Stimulated activated effector memory CD8-positive, alpha-beta T cell treated with anti-CD3 and anti-CD28 coated beads, Interleukin-12 subunit alpha, Interleukin-12 subunit beta, amount 100 ng/mL, for 72 hours (primary cell): ENCODE measurements at places on chromosomes 2 and 18.

DNA sequence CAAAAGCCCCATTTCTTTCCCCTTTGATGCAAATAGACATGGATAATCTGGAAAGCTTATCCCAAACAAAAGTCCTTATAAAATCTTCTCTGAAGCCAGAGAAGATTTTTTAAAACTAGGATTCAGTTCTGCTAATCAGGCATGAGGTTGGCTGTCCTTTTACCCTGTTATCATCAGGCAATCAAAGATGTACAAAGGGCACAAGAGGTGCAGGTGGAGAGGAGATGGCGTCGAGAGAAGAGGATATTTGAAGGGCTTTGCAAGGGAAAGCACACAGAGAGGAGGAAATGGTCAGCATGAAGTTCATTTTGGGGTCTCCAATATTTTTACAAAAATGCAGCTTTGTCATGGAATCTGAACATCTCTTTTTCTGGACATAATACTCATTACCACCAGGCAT is 88.5 kb downstream of the KLF7 start:
- DNase-seq: no peak

DNA sequence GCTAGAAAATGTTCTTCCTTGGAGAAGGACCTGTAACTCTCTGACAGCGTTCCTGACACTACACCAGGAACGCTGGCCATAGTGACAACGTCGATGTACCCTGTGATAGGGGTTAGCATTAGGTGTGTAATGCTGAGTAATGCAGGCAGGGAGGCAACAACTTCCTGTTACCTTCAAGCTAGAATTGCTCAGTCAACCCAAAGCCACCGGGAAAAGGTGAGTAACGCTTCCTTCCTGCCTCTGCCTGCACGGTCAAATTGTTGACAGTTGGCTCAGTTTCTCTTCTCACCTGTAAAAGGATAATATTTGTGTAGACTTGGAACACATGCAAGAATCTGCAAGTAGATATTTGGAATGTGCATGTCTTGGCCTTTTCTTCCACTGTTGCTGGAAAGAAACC is 12.7 kb downstream of the FAM110C start:
- DNase-seq: no peak

GRCh38 chr2:60973705-60974104 is 43.8 kb upstream of the PEX13 start:
- no peak for DNase-seq

DNA sequence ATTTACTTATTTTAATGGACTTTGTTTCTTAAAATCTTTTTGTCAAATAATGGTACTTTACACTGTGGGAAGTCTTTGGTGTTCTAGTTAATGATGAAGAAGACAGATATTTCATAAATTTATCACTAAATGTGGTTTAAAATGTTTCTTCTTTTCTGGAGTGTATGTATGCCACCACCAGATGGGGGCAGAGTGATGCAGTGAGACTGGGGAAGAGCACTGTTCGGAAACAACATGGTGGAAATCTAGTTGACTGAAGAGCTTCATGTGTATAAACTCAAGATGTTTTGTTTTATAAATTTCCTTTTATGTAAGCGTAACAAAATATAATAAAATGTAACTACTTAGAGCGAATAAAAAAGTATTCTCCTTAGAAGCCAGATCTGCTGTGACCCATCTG is 195.1 kb downstream of the KCNE4 start:
- DNase-seq: no peak

GRCh38 chr18:48572402-48573126 is 33.7 kb downstream of the CTIF start:
- DNase-seq: no peak

- no peak for DNase-seq
Observed at GRCh38 chr2:107730898-107731297, 95.8 kb upstream of the RGPD4 start.

DNA sequence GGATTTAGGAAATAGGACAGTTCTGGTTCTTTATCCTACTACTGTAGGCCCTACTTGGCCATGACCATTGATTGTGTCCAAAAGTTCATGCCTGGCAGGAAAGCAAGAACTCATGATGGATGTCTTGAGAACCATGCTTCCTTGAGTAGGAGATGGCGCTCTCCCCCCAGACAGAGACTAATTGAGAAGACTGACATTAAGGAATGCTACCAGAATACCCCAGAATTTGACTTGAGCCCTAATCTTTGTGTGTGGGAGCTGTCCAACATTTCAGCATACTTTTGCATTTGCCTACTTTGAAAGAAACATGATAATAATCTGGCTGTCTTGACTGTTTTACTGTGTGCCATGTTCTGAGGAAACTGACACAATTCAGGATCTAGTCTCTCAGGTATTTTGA is 23.3 kb downstream of the MAPRE3 start:
- no peak for DNase-seq

DNA sequence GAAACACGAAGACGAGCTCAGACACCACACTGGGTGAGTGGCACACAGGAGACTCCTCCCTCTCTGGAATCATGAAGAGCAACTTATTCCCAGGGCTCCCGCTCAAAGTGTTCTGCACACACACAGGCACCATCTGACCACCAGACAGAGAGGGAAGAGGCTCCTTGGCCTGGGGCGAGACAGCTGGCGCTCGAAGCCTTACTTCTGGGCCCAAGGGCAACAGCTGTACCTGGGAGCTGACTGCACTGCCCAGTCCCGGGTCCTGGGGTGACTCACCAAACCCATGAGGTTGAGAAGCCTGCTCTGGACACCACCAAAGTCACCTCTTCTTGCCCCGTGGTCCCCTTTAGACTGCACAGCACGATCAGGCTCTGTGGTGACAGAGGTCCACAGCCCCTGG is 42.4 kb downstream of the ADCY3 start:
- no peak for DNase-seq

DNA sequence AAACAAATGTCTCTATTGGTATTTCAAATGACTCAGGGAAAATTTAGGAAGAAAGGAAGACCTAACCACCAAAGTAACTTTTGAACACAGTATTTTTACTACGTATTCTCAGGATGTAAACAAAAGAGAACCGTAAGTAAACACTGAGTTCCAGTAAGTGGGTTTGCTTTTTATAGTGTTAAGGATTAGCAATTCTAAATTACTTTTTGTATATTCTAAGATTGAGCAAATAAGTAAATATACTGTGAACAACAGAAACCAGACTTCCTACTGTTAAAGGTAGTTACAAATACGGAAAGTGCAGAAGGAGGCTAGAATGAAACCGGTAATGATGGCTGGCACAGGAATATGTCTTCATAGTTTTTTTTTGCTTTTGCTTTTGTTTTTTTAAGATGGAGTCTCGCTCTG is 31.5 kb downstream of the SESTD1 start:
- no peak for DNase-seq

- DNase-seq: peak; percentile 50
Observed at GRCh38 chr2:44844651-44845270, 96.7 kb upstream of the SIX3 start.

- DNase-seq: no peak
Observed at GRCh38 chr2:44537264-44537663, 175.5 kb downstream of the CAMKMT start.

DNA sequence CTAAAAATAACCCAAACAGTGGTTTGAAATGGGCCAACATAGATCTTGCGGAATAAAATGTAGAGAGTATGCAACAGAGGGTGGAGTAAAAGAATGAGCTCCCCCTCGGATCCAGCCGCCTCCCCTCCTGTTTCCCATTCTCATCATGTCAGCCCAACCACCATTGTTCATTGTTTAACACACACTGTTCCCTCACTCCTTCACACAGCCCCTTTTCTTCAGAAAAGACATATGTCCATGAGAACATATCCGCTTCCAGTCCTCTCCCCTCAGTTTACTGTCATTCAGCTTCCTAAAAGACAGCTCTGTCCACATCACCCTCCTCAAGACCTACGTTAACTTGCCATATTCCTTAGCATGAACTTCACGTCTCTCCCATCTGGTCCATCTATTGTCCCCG is 62.9 kb upstream of the SERTAD2 start:
- DNase-seq: no peak

DNA sequence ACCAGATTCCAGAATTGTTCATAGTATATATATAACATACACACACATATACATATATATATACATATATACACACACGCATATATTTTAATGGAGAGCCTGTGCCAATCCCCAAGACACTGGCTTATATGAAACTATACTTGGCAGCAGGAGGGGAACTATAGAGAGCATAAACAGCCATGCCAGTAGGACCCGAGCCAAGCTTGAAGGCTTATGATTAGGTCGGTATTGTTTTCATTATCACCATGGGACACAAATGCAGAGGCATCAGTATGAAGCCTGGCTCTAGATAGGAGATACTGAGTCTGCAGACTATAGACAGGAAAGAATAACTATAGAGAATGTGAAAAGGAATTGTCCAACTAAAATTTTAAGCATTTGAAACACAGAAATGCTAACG is 181.2 kb downstream of the VWC2L start:
- no peak for DNase-seq

- DNase-seq: no peak
Observed at GRCh38 chr2:85772019-85772745, 18.4 kb downstream of the ATOH8 start.

GRCh38 chr2:196591621-196592022 is 47.9 kb upstream of the CCDC150 start:
- no peak for DNase-seq

DNA sequence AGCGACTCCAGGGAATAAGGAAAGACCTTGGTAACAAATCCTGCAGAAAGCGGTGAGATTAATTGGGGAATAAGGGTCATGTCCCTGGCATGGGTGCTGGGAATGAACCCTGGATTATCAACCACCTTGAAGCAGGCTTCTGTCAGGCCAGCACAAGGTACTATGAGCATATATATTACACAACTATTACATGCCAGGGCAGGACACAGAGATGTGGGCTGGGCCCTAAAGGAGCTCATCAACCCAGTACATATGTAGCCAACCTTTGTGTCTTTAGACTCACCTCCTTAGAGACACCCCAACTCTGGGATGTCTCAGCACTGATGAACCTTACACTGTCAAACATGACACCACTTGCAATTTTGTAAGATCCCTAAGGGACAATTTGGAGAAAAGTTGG is 3.4 kb downstream of the SFXN5 start:
- no peak for DNase-seq

DNA sequence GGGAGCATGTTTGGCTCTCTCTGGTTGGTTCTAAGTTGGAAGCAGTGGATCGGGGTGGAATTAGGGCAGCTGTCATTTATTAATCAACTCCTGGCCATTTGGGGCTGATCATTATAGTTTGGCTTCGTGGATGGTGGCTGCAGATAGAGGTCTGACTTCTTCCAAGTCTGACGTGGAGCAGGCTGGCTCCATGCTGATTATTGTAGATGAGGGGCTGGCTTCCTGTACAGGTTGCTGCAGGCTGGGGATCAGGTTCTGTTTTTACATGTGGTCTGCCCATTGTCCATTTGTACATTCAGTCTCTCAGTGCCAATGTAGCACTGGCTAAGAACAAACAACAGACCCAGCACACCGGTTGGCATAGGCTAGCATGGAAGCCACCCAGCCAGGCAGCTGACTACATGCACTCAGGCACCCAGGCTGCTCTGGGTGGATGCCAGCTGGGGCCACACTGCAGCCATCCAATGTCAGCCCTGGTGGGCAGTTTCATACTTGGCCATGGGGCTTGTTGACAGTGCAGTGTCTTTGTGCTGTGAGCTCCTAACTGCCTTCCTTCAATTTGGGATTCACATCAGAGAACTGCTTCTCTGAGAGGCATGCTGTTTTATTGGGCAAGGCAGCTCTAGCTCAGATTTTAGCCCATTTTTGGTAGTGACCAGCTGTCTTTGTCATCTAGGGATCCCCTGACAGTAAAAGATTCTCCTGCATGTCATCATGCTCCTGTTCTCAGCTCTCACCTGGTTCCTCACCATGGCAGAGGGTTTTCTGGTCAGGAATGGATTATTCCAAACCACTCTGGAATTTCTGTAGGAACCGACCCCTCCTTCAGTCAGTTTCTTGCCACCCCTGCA is 25.4 kb downstream of the NPAS2 start:
- no peak for DNase-seq

GRCh38 chr2:136006658-136007057 is 21.2 kb upstream of the DARS1 start:
- no peak for DNase-seq

DNA sequence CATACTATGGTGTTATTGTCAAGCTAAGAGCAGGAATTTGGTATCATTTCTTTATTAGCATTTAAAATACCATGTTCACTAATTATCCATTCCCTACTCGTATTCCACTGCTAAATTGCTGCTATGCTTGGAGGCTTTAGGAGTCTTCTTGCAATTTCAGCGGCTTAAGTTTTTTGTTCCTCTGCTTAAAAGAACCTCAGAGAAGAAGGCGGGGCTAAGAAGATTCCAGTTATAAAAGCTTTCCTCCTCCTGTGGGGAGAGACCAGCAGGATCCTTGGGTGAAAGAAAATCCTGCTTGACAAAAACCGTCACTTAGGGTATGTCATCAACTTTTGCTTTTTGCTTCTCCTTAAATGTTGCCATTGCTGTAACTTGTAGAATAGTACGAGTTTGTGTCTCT is at the start of gene TRPM8:
Gene TRPM8 (plus strand): TSS at position 258 of the 400 bp plus-strand sequence. CDS start 9,165 bp downstream, outside the sequence.
- DNase-seq: no peak

DNA sequence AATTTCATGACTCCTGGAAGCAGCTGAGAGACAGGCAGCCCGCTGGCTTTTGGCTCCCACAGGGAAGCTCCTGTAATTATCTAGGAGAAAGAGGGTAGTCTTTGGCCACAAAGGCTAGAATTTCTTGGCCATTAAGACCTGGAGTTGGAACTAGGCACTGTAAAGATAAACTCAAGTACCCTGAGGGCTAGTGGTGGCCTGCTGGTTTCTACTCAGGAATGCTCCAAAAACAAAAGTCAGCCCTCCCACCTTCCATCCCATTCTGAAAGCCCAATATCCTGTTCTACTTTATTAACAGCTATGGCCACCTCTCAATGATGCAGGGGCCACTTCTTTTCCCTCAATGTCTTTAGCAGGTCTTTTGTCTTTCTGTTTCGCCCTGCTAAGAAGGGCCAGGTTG is 34.0 kb upstream of the CYP26B1 start:
- DNase-seq: no peak

DNA sequence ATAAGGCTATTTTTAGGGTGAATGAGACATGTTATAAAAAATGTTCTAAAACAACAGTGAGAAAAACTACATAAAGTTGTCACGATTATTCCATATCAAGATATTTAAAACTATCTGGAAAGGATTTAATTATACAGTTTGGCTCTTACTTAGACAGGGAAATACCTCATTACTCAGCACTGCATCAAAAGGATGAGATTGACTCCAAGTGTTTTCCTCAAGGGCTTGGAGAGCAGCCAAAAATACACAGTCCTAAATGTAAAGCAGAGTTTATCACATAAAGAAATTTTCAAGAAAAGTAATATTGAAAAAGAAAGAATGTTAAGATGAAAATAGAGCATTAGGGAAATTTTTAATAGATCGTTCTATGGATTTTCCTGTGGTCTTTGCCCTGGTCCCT is 285.5 kb upstream of the NETO1 start:
- DNase-seq: no peak

GRCh38 chr18:79416022-79416676 is 20.4 kb downstream of the NFATC1 start:
- DNase-seq: no peak

GRCh38 chr18:65592435-65592834 is 158.4 kb upstream of the CDH7 start:
- DNase-seq: no peak

GRCh38 chr18:42509750-42510415 is 554.8 kb downstream of the PIK3C3 start:
- DNase-seq: no peak

- no peak for DNase-seq
Observed at GRCh38 chr2:190636361-190636760, 12.5 kb upstream of the NAB1 start.

GRCh38 chr2:222731201-222731621 is 59.8 kb downstream of the MOGAT1 start:
- DNase-seq: no peak
